ENCODE measurements at places on chromosomes 7 and 10. TPM values are rescaled to one million over a fixed set of nuclear protein-coding genes. Genes with fewer than 3 reads are reported as not detected.

- peak; percentile 33 for DNase-seq
Measured at GRCh38 chr10:69955897-69956740, 96.5 kb upstream of the MACROH2A2 start.

DNA sequence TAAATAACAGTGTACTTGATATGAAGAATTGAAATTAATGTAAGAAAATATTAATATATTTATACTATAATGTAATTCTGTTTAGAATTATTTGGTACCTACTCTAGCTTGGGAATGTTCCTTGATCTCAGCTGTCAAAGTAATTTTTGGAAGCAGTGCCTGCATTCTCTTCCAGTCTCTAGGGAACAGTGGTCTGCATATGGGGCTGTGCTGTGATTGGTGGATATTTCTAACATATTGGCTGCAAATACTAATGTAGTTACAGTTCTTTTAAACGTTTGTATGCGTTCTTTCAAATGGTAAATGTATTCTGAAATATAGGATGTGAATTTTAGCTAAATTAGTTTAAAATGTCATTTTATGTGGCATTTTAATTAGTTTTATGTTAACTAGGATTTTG lies 87.2 kb downstream of the PHF14 start:
- DNase-seq, result no peak

DNA sequence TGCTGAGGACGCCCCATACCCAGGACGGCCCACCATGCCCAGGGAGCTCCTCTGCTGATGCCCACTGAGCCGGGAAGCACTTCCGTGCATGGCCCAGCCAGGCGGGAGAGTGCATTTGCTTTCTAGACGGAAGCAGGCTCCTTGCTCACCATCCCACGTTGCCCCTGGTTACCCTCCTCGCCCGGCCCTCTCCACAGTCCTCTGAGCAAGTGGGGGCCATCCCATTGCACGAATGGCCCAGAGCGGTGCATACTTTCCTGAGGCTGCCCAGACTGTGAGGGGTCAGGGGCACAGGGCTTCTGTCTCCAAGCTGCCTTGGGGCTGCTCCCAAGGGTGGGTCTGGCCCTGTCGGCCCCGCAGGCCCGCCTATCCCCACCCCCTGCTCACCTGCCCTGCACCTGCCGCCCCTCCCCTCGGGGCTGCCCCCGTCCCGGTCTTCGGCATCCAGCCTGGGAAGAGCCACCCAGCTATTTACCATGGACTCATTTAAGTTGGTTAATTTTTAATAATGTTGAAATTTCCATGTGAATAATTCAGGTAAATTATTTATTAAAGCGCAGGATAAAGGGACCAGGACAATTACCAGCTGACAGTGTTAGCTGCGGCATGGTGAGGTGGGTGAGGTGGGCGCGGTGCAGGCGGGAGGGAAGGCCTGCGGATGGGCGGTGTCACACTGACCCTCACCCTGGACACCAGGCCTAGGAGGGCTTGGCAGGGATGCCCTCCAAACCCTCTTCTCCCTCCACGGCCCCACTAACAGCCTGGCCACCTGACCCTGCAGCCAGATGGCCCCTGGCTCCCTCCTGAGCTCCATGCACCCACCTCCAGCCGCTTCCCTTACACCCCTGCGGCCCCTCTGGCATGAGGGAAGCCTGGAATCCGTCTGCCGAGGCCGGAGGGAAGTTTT lies 104.4 kb downstream of the MICALL2 start:
- DNase-seq, result no peak

- no peak for DNase-seq
Measured at GRCh38 chr10:34734918-34735317, 80.2 kb downstream of the PARD3 start.

- DNase-seq, result no peak
Measured at GRCh38 chr10:109886037-109886780, 37.1 kb downstream of the XPNPEP1 start.

DNA sequence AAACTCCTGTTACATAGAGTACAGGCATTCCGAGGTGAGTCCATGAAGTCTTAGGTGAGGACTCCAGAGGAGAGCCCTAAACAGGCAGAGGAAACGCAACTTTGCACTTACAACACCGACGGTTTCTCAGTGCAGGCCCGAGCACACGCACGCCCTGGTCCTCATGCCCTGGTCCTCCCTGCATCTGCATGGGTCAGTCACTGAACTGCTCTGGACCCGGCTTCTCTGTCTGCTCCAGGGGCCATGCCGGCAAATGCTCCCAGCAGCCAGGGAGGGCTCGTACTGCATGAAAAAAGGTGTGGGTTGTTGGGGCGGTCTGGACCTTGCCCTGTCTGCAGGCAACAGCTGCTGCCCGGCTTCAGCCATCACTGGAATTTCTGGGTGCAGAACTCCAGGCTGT lies 317.3 kb upstream of the SHH start:
- no peak for DNase-seq

DNA sequence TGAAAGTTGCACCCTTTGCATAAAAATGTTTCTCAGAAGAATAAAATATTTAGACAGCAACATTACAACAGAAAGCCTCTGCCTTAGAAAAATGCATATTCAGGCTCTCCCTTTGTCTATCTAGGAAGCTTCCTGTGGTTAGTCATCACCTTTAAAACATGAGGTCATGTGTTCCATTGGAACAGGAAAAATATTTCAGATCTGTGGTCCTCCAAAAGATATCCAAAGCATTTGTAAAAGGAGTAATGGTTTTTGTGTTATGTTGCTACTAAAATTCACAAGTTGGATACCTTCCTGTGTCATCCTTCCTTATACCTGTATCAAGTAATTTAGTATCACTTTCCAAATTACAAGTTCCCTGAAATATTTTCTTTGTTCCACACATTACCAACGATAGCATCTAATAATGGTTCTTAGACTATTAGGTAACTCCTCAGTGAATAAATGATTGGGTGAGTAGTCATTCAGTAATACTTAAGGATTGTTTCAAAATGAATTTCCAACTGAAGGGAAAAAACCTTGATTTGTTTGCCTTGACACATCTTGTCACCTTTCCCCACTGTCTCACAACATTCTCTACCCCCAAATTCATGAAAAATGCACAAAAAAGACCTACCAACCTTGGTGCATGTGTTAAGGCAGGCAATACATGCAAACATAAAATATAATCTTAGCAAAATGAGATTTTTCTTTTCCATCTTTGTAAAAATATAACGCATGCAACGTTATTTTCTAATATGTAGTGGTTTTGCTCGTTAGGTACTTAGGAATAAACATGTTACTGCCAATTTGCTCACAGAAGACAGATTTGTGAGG lies 19.7 kb upstream of the RHOBTB1 start:
- no peak for DNase-seq

GRCh38 chr10:79292891-79293746 lies 54.1 kb upstream of the PPIF start:
- peak; percentile 50 for DNase-seq

- DNase-seq, result no peak
Measured at GRCh38 chr7:9657257-9657656, 1223.8 kb downstream of the NXPH1 start.

HTR7 gene
- 0.18 TPM for total RNA-seq

FAM25G gene
- total RNA-seq, result not detected

MINDY3 gene
- total RNA-seq, result 14.4 TPM

KCND2 gene
- not detected for total RNA-seq

BLOC1S2 gene
- total RNA-seq, result 112 TPM

HOXA4 gene
- not detected for total RNA-seq

ABCB4 gene
- not detected for total RNA-seq

IL2RA gene
- total RNA-seq, result 706 TPM
